ENCODE measurements at places on chromosomes 1 and 21.

GRCh38 chr1:111669268-111669667 lies 49.7 kb downstream of the RAP1A start:
- no peaks in the 10 kb centered on the region for H3K36me3 ChIP-seq
- no peaks in the 10 kb centered on the region for H3K27me3 ChIP-seq
- H3K4me3 ChIP-seq = no peak overlapping the region
- H3K4me1 ChIP-seq = no peaks in the 10 kb centered on the region

DNA sequence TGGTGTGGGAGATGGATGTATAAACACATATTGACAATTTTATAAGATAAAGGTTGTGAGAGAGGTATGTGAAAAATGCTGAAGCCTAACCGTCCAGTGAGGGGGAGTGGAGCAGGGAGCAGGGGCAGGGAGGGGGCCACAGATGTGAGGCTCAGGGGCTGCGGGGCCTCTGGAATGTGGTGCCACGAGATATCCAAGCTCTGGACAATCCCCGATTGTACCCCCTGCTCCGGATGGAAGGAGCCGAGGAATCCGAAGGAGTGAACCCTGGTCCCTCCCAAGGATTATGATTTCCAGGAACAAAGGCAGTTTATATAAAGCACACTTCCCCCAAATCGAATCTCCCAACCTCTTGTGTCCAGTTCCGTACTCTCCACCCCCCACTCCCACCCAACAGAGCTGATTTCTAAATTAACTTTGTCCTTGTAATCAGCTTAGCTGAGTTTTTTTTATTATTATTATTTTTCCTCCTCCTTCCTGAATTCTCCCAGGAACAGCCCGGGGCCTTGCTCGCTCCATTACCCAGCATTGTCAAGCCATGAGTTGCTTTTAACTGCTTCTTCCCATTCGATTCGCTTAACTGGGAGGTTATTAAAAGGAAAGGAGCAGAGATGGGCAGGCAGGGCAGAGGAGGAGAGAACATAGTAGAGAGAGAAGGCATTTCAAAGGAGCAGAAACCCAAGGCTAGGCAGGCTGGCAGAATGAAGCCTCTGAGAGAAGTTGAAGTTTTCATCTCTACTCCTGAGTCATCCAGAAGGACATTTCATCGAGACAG lies 9.4 kb downstream of the KIRREL1 start:
- H3K27ac ChIP-seq = no peak overlapping the region
- peaks cover 3% of the 10 kb centered on the region for H3K4me1 ChIP-seq
- H3K4me3 ChIP-seq = no peak overlapping the region
- DNase-seq = no peak

DNA sequence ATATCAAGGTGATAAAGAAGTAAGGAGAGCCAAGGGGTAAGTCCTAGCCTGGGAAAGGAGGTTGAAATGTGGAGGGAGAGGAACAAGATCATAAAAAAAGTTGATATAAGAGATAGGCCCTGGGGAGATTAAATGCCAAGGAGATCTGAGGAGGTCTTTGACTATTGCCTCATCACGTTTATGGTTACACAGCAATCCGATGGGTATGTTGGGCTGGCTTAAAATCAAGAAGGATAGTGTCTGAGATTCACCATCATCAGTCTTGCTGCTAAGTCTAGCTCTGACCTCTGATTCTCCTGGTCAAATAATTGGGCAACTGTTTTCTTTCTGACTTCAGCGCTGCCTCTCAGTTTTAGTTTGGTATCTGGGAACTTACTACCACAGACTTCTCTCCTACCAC lies 416.3 kb downstream of the GPATCH2 start:
- no peaks in the 10 kb centered on the region for H3K36me3 ChIP-seq
- no peak overlapping the region for H3K4me3 ChIP-seq
- no peaks in the 10 kb centered on the region for H3K4me1 ChIP-seq
- no peak overlapping the region for H3K27ac ChIP-seq
- no peaks in the 10 kb centered on the region for H3K27me3 ChIP-seq

GRCh38 chr1:81660286-81660685 lies 140.4 kb upstream of the ADGRL2 start:
- no peaks in the 10 kb centered on the region for H3K4me1 ChIP-seq
- H3K4me3 ChIP-seq = no peak overlapping the region
- no peaks in the 10 kb centered on the region for H3K27me3 ChIP-seq

DNA sequence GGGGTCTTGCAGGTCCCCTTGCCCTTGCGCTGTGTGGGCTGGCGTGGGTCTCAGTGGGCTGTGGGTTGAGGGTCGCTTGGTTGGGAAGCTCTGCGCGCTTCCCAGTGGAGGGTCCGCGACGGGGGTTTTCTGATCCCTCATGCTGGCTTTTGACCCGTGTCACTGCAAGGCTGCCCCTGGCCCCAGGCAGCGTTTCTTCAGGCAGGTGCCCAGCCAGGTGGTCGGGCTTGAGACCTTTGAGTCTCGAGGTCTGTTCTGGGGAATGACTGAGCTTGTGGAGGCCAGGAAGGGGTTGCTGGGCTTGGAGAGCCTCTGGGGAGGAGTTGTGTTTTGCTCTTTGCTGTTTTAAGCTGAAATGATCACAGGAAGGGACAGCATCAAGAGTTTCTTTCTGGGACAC lies 5.3 kb downstream of the SKI start:
- H3K4me1 ChIP-seq = peaks cover 45% of the 10 kb centered on the region
- no peak overlapping the region for H3K27ac ChIP-seq
- DNase-seq = no peak
- H3K36me3 ChIP-seq = no peaks in the 10 kb centered on the region
- no peak overlapping the region for H3K4me3 ChIP-seq

GRCh38 chr1:223246476-223247112 lies 103.5 kb upstream of the TLR5 start:
- no peak overlapping the region for H3K27ac ChIP-seq
- peaks cover 14% of the 10 kb centered on the region for H3K27me3 ChIP-seq
- peaks cover 23% of the 10 kb centered on the region for H3K4me1 ChIP-seq
- DNase-seq = no peak

- H3K4me1 ChIP-seq = no peaks in the 10 kb centered on the region
- H3K27ac ChIP-seq = no peak overlapping the region
- DNase-seq = no peak
- H3K36me3 ChIP-seq = no peaks in the 10 kb centered on the region
Observed at GRCh38 chr1:204659056-204659455, 26.5 kb downstream of the LRRN2 start.

GRCh38 chr1:35873243-35873750 lies 9.7 kb upstream of the AGO1 start:
- DNase-seq = no peak
- no peaks in the 10 kb centered on the region for H3K4me1 ChIP-seq
- H3K36me3 ChIP-seq = no peaks in the 10 kb centered on the region
- no peak overlapping the region for H3K27ac ChIP-seq
- no peaks in the 10 kb centered on the region for H3K27me3 ChIP-seq
- H3K4me3 ChIP-seq = no peak overlapping the region

GRCh38 chr1:152505083-152505482 lies 5.5 kb upstream of the LCE5A start:
- no peak overlapping the region for H3K4me3 ChIP-seq
- no peaks in the 10 kb centered on the region for H3K36me3 ChIP-seq
- no peaks in the 10 kb centered on the region for H3K27me3 ChIP-seq
- no peaks in the 10 kb centered on the region for H3K4me1 ChIP-seq
- no peak overlapping the region for H3K27ac ChIP-seq
- no peak for DNase-seq

DNA sequence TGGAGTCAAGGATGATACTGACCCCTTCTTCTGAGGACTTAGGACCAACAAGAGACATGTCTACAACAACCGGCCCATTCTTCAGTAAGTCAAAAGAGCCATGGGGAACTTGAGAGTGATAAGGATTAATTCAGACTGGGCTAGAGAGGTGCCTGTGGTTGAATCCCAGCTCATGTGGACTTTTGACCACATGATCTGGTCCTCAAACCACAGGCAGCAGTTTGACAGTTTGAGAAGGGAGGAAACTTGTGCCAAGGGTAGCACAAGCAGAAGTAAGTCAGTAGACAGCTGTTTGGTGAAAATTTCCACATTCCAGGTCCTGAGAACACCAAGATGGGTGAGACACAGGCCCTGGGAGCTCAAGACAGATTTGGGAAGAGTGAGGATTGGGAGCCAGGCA lies 19.8 kb downstream of the SH3BP5L start:
- no peaks in the 10 kb centered on the region for H3K27me3 ChIP-seq
- H3K36me3 ChIP-seq = peaks cover 2% of the 10 kb centered on the region
- no peak overlapping the region for H3K27ac ChIP-seq
- no peak for DNase-seq
- H3K4me1 ChIP-seq = peaks cover 8% of the 10 kb centered on the region
- no peak overlapping the region for H3K4me3 ChIP-seq

DNA sequence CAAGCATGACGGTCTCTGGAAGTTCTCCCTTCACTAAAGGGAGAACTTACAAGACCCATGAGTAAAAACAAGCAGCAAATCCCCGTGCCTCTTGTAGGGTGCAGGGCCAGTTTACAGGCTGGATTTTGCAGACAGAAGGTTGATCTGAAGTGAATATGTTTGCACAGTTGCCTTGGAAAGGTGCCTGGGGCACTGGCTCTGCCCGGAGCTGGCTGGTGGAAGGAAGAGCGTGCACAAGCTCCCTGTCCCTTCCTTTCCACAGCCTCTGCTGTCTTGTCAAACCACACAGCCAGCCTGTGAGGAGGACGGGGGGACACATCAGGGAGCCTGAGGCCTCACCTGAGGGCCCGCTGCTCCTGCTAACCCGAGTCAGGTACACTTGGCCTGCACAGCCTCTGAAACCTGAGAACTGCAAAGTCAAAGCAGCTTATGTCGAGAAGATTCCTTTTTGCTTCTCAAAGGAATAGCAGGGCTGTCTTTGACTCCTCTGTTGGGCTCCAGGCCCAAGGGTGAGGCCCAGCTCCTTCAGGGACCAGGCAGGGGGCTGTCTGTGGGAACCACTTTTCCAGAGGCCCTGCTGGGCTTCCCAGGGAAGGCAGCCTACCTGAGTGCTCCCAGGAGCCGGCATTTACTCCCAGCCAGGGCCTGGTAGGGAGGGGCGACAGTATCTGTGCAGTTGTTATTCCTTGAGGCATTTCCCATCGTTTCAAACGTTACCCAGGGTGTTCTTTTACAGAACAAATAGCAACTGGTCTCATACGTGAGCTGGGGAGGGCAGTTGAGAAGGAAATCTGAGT lies 251.5 kb downstream of the SIPA1L2 start:
- no peak overlapping the region for H3K27ac ChIP-seq
- H3K27me3 ChIP-seq = peaks cover 3% of the 10 kb centered on the region
- H3K4me1 ChIP-seq = no peaks in the 10 kb centered on the region
- no peak for DNase-seq

DNA sequence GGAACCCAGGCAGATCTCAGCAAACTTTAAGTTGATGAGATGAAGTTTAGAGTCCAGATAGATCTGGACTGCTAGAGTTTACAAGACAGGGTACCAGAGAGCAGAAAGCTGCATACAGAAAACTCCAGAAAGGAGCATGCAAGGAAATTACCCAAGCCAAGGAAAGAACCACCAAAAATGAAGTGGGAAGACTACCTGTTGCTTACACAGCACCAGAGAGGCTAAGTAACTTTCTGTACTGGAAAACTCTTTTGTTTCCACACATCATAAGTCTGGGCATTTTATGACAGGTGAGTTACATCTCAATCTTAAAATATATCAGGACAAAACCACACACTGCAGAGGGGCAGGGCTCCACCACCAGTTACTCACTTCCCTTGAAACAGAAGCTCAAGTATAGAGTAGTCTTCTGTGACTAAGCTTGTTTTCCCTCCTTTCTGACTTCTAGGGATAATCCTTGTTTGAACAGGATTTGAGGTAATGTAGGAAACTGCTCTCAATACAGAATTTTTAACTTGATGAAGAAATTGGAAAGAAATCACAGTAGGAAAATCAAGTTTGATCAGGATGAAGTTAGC lies 17.4 kb upstream of the GJA9 start:
- no peaks in the 10 kb centered on the region for H3K27me3 ChIP-seq
- no peak overlapping the region for H3K4me3 ChIP-seq
- no peak for DNase-seq
- no peak overlapping the region for H3K27ac ChIP-seq

DNA sequence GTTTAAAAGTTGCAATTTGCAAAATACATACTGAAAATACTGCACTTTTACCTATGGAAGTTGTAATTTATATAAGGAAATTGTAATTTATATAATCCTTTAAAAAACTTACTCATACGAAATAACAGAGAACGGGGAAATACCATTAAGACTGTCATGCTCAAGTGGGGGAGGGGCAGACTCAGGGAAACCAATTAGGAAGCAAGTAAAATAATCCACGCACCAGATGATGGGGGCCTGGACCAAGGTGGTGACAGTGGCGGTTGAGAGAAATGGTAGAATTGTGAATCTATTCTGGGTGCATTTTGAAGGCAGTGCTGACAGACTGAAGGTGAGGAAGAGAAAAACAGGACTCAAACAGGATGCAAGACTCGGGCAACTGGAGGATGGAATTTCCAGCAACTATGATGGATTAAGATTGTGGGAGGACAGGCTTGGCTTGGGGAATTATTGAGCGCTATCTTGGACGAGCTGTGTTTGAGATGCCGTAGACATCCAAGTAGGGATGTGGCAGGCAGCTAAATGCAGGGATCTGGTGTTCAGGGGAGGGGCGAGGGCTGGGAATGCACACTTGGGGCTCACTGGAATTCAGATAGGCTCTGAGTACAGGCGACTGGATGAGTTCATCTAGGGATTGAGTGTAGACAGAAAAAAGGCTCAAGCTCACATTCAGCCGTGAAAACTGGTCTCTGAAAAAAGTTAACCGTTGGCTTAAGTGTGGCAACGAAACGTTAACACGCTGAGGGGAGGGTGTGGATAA lies 977 bp downstream of the LCA5L start:
- H3K4me1 ChIP-seq = peaks cover 8% of the 10 kb centered on the region
- H3K27ac ChIP-seq = peak overlapping the region; percentile 5
- peak overlapping the region; percentile 76 for H3K4me3 ChIP-seq
- H3K27me3 ChIP-seq = no peaks in the 10 kb centered on the region
- no peak for DNase-seq

DNA sequence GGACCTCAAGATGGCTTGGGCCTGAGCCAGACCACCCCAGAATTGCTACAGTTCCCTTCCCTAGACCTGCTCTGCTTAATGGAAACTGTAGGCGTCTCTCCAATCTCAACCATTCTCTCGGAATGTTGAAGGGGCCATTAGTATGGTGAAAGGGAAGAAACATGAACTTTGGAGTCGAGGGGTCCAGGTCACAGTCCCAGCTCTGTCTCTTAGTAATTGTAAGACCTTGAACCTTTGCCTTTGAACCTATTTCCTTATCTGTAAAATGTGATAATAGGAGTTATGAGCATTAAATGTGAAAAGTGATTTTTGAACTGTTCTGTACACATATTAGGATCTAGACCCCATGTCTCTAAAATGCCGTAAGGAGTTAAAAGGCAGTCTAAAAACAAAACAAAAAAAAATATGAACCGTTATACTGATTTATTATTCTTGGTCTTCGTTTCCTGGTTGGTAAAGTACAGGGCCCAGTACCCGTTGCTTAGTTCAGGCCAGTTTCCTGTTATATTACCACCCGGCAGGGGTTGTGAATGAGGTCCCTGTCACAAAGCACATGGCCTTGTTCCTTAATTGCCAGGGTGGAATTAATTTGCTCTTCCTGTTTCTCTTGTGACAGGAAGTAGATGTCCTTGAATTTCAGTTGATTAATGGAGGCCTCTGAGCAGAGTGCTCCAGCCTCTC lies 42.3 kb downstream of the TCEANC2 start:
- H3K36me3 ChIP-seq = peaks cover 13% of the 10 kb centered on the region
- H3K27me3 ChIP-seq = no peaks in the 10 kb centered on the region
- H3K4me1 ChIP-seq = no peaks in the 10 kb centered on the region
- H3K4me3 ChIP-seq = no peak overlapping the region
- DNase-seq = no peak
- H3K27ac ChIP-seq = no peak overlapping the region

Measured in thymus (tissue), 14 donors.